ENCODE measurements at places on chromosomes 7 and 10. TPM values are rescaled to one million over a fixed set of nuclear protein-coding genes. Genes with fewer than 3 reads are reported as not detected.

- no peak for DNase-seq
Observed at GRCh38 chr10:124568848-124569622, 107.4 kb downstream of the LHPP start.

DNA sequence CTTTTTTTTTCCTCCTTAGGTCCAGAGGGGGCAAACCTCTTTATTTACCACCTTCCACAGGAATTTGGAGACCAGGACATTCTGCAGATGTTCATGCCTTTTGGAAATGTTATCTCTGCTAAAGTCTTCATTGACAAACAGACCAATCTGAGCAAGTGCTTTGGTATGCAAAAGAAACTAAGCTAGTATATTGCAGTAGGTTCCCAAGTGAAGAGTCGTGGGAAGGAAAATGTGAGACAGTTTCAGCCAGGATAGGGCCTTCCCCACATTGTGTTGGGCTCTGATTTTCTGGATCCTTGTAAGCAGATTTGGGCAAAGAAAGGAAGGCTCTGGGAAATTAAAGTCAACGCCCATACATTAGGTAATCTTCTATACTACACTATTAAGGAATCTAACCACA lies 285.6 kb downstream of the USP6NL start:
- DNase-seq = no peak

GRCh38 chr7:158416283-158416933 lies 171.2 kb downstream of the PTPRN2 start:
- no peak for DNase-seq

The NME8 gene
- not detected for total RNA-seq

The ASB10 gene
- total RNA-seq = not detected

The TET1 gene
- total RNA-seq = 2.8 TPM

GRCh38 chr10:188546-188945 lies 53.3 kb downstream of the ZMYND11 start:
- DNase-seq = peak; percentile 12

DNA sequence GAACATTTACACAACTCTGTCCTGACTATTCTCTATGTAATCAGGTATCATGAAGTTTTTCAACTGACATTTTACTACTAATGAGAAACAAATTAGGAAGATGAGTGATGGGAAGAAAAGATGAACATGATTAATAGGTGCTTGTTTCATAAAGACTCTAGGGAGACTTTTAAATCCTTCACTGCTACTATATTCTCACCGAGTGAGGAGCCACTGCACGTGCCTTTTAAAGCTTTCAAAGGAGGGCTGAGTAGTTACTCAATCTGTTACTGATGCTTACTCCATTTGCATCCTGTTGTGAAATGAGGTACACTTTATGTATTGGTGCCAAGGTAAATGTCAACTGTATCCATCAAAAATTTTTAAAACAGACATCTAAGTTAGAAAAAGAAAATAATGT lies 1.3 kb upstream of the COMMD3 start:
- DNase-seq = no peak

DNA sequence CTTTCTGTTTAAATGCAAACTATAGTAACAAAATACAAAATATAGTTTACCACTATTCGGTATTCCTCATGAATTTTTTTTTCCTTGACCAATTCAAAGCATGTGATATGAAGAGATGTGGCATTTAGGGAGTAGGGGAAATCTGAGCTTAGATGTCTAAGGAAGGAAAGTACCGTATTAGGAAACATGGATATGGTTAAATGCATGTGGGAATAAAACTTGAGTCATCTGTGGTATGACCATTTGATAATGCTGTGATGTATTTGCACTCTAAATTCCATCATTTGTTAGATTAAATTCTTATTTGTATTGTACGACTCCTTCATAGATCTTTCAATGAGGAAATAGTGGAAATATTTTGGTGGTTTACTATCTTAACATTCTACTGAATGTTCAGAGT lies 19.7 kb downstream of the AHR start:
- no peak for DNase-seq

DNA sequence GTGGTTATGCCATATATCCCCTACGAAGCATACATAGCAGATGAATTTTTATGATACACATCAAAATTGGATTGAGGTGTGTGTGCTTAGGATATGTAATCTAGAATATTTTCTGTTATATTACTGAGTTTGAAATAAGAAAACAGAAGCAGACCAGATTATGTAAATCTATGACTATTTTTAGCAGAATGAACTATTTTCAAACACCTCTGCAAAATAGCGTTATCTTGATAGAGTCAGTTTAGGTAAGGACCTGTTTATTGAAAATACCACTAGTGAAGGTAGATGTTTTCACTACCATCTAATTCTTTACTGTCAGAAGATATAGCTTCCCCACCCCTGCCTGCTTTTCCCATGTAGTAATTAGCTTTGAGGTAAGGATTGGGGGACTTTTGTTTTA lies 9.1 kb downstream of the LANCL2 start:
- no peak for DNase-seq

DNA sequence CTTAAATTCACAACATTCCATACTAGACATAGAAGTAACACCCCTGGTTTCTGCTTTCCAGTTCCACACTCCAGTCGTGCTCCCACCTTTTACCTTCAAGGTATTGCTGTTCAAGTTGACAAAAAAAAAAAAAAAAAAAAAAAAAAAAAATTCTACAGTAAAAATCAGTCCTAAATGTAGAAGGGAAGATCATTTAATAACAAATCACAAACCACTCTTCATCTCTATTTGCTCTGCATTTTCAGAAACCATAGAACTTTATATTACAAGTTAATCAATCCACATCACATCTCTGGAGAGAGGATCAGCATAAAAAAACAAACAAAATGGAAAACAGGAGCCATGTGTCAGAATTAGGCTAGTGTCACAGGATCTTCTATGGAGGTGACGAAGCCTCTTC lies 206.3 kb upstream of the KLF14 start:
- DNase-seq = no peak

- no peak for DNase-seq
Observed at GRCh38 chr10:70190581-70190980, 20.3 kb upstream of the SAR1A start.

DNA sequence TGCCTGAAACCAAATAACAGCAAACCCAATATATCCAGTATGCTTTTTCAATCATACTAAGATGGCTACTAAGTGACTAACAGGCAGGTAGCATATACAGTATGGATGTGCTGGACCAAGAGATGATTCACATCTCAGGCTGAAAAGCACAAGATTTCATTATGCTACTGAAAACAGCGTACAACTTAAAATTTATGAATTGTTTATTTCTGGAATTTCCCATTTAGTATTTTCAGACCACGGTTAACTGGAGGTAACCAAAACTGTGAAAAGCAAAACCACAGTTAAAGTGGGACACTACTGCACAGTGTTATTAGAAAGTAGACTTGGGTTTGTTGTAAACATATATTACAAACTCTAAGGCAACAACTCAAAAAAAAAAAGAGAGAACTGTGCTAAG lies 91.5 kb downstream of the KMT2C start:
- peak; percentile 13 for DNase-seq

The ACSL5 gene
- total RNA-seq = 17.6 TPM

DNA sequence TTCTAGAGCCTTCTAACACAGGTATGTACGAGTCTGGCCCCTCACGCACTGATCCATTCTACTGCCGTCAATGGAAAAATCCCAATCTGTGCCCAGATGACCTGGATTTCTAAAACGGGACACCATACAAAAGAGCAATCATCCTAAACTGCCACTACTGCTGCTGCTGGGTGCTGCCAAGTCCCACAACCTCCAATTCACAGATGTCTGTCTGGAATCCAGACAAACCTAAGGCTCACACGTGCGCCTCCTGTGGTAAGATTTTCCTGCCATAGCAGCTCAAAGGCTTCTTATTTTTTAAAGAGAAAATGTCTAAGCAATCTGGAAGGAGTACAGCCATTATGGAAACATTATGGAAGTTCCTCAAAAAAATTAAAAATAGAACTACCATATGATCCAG lies 40.9 kb downstream of the JCAD start:
- DNase-seq = no peak

DNA sequence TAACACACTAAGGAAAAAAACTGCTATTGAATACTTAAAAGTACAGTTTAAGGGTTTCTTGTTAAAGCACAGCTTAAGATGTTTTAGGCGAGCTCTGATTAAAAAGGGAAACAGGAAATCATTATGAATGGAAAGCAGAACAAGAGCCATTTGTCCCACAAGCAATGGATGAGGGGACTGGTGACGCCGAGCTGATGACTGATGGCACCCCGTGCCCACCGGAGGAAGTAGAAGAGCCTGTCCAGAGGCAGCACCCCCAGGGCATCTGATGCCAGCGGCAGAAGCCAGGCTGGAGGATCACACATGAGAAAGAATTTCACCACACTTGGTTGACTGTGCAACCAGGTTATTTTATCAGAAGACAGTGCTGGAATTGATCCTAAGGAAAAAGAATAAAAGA lies 15.0 kb upstream of the INSIG1 start:
- DNase-seq = no peak

The FAM25C gene
- total RNA-seq = not detected

DNA sequence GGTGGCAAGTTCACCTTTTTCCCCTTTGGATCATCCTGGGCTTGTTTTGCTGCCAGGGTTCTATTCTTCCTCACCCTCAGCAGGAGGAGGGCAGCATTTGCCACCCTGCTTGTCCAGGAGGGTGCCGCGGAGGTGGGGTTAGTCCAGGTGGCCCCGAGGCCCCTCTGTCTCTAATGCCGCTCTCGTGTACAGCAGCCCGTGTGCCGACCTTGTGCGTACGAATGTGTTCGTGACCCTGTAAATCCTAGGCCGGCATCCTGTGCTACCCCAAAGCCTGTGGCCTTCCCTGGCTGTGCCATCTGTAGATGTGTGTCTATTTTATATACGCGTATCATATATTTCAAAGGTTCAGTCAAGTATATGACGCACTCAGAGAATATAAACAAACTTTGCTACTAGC lies 10.6 kb downstream of the IQCE start:
- no peak for DNase-seq

DNA sequence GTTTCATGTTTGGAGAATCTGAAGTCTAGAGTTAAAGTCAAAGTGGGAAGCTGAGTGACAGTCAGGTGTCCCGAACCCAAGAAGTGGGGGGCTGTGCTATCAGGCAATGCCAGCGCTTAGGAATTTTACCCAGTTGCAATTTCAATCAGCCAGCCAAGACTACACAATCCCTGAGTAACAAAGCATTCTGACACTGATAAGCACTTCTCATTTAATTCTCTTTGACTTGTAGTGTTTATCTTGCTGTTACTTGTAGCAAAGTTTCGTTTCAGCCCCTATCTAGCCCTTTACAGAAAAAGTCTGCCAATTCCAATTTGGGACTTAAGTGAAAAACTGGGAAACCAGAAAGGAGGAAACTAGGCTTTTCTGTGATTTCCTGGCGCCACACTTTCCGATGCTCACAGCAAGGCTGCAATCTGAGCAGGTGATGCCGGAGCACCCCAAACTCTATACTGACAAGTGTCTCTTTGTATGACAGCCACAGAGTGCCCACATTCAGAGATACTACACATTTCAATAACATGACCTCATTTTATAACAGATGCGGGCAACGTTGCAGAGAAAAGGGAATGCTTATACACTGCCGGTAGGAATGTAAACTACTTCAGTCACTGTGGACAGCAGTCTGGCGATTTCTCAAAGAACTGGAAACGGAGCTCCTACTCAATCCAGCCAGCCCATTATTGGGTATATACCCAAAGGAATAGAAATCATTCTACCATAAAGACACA lies 61.0 kb downstream of the ITIH5 start:
- DNase-seq = no peak

GRCh38 chr7:19677180-19677579 lies 31.7 kb downstream of the POLR1F start:
- peak; percentile 39 for DNase-seq

The TMEM229A gene
- not detected for total RNA-seq

GRCh38 chr7:6228361-6229229 lies 43.8 kb downstream of the CYTH3 start:
- no peak for DNase-seq

DNA sequence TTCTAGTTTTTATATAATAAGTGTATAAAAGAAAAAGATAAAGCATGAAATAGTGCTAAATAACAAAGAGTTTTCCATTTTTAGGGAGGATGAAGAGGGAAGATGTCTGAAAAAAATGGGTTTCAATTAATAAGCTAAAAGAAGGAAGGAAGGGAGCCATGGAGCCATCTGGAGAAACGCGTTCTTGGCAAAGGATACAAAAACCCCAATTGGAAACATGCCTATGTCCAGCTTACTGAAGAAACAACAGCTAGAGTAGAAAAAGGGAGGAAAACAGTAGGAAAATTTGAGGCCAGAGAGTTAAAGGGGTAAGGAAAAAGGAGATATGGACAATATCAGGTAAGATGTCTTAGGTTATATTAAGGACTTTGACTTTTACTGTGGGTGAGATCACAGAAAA lies 416.2 kb upstream of the GHITM start:
- DNase-seq = no peak

The ZNF783 gene
- 6.9 TPM for total RNA-seq

The AHR gene
- 110 TPM for total RNA-seq

DNA sequence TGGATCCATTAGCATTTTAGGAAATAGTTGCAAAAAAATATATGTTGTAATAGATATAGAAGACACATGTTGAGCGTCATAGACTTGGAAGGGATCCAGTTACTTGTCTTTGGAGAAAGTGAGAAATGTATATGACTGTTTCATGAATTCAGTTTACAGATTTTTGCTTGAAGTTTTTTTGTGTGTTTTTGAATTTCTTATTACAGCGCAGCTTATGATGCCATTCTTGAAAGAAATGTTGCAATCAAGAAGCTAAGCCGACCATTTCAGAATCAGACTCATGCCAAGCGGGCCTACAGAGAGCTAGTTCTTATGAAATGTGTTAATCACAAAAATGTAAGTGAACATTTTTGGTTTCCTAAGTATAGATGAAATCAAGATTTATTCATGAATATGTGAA lies 98.2 kb downstream of the MAPK8 start:
- DNase-seq = no peak

- peak; percentile 92 for DNase-seq
Observed at GRCh38 chr7:27112955-27113949, 10.8 kb upstream of the HOXA2 start.

The CLCN1 gene
- total RNA-seq = not detected

DNA sequence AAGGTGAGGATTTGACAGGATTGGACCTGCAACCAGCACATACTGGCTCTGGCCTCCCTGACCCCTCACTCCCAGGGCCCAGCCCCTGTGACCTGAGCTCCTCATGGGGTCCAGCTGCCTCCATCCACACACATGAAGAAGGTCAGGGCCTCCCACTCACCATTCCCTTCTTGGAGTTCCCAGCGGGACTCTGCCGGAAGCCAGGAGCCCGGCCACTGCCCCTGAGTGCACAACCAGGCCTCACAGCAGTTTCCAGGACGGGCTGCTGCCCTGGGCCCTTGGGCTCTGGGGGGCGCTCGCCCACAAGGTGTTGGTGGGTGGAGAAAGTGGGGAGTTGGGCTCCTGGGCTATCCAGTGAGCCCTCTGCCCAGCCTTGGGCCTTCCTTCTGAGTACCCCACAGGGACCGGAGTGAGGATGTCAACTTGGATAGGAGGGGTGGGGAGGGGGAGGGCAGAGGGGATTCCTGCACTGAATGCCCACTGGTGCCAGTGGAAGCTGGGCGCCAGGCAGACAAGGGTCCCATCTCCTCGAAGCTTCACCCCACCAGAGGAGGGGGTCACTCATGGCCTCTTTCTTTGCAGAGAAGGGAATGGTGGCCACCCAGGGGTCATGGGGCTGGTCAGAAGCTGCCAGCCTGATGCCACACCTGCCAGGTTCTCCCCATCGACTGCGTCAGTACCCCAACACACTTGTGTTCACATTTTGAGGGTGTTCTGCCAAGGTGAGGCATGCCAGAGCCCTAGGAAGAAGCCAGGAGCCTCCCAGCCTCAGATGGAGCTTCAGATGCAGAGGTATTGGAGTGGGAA lies 115.3 kb downstream of the PTPN20 start:
- DNase-seq = no peak

The RFC2 gene
- total RNA-seq = 72.9 TPM

The PPP2R2D gene
- total RNA-seq = 36.1 TPM

- no peak for DNase-seq
Observed at GRCh38 chr10:80207768-80208370, 2.5 kb upstream of the ANXA11 start.
